AG09319 (cell line): ENCODE measurements at places on chromosomes 6 and 20.

DNA sequence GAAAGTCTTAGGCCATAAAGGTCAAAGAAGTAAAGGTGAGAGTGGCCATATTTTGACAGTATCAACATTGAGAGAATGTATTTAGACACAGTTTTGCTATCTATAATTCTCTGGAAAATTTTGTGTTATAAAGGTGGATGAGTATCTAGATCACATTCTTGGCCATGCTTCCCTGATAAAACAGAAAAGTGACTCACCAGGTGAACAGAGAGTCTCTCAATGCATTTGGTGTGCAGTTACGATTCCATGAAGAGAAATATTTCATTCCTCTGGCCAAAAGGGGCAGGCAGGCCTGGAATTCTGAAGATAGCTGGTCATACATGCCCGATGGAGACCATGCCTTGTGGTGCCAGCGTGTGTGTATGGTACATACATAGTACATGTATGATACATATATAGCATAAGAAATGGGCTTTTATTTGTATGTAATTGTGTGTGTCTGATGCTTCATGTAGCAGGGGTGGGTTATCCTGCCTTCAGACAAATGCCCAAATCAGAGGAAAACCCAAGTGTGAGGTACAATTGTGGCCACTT, 164.0 kb downstream of the SOBP start:
- no peak for DNase-seq

DNA sequence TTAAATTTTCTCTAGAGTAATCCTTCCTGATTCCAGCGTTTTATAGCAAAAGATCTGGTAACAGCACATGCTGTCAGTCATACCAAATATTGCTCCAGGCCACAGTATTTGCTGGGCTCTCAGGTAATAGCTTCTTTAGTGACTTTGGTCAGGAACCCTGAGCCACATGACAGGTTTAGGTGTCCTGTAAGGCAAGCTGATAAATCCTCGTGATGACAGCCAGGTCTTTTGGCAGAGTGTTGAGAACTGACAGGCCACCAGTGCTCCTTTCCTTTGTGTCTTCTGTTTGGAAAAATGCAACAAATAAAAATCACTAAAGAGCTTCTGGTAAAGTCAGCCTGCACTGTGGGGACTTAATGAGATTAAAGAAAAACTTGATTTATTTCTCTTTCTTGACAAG, 34.6 kb downstream of the PRDM13 start:
- no peak for DNase-seq

DNA sequence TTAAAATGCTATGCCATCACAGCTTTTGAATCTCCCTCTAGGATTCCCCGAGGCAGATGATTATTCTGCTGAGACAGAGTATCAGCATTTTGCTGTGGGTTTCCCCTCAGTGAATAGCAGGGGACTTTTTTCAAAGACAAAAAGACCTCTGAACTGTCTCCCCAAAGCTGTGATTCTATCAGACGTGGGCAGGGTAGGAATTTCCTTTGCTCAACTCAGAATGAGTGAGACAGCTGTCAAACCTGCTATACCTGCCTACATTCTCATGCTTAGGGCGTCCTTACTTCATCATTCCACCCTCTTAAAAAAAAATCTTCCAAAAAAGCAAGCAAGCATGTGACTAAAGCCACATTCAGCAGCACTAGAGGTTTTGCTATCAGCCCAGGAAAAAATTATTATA, 147.6 kb upstream of the FAM83B start:
- no peak for DNase-seq

- no peak for DNase-seq
Observed at GRCh38 chr20:17684077-17684888, 2.2 kb upstream of the RRBP1 start.

DNA sequence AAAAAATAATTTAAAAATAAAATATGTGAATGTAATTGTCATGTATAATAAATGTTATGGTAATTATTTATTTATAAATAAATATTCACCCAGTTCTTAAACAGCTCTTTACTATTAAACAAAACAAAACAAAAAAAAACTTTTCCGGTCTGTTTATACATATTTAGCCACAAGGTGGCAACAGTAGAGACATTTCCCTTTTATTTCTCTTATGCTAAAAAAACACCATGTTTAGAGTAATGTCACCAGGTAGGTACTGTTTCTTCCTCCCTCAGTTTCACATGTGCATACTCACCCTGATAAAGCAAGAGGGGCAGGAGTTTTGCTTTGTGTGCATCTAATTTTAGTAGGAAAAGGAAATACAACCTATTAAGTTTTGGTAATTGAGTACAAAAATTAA, 610.4 kb upstream of the IMPG1 start:
- DNase-seq, result no peak

DNA sequence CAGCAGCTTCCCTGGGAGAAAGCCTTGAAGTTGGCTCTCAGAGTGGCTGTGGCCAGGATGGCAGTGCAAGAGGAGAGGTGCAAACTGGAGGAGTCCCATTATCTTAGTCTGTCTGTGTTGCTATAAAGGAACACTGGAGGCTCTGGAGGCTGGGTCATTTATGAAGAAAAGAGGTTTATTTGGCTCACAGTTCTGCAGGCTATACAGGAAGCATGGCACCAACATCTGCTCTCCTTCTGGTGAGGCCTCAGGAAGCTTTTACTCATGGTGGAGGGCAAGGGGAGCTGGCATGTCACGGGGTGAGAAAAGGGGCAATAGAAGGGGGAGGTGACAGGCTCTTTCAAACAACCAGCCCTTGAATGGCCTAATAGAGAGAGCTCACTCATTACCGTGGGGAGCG, 47.1 kb downstream of the PSMG4 start:
- no peak for DNase-seq

GRCh38 chr6:105331927-105332326, 71.0 kb downstream of the PREP start:
- DNase-seq, result no peak

GRCh38 chr6:45483021-45483420, 105.3 kb upstream of the SUPT3H start:
- peak; percentile 92 for DNase-seq

- no peak for DNase-seq
Observed at GRCh38 chr6:71649915-71650314, 236.4 kb upstream of the RIMS1 start.

DNA sequence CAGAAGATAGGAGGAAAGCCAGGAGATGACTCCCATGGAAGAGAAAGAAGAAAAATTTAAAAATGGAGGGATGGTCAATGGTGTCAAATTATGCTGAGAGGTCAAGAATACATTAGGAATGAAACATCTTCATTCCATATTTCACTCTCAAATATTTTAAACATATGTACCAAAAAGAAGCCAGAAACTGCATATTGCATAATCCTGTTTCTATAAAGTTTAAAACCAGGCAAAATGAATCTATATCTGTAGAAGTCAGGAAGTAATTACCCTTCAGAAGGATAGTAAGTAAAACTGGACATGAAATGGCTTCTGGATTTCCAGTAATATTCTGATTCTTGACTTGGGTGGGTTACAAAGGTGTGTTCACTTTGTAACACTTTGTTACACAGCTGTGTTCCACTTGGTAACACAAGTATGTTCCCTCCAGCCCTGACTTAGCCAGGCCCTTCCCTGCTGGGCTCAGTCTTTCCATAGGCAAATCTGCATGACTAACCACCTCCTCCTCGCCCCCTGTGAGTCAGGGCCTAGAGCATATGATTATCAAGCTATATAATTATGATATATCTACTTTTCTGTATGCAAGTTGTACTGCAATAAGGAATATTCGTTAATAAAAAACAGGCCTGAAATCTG, 20.2 kb upstream of the C6orf141 start:
- no peak for DNase-seq

DNA sequence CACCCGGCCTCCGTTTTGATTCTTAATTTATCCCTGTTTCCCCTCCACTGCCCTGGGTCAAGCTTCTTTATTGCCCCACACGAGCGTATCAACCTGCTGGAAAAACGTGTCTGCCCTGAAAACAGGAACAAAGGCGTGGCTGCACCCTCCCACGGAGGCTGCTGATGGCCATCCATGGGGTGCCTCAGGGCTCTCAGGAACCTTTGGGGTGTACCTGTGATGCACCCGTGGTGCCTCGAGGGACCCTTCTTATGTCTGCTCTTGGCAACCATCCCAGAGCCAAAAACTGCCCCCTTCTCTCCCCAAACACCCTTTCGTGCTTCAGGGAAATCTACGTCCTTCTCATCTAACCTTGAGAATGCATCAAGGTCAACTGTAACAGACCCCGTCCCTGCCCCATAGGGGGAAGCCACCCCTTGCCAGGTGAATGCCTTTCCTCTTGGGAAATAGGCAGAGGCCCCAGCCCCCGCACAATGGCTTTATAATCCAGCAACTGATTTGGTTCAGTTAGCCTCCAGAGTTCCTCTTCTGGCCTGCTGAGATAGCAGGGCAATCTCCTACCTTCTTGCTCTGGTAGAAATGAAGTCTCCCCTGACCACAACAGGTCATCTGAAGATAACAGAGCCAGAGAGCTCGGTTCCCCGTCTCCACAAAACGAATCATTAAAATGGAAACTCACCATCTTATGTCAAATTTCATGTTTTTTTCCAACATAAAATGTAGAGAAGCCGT, 29.4 kb downstream of the PSMG4 start:
- no peak for DNase-seq

DNA sequence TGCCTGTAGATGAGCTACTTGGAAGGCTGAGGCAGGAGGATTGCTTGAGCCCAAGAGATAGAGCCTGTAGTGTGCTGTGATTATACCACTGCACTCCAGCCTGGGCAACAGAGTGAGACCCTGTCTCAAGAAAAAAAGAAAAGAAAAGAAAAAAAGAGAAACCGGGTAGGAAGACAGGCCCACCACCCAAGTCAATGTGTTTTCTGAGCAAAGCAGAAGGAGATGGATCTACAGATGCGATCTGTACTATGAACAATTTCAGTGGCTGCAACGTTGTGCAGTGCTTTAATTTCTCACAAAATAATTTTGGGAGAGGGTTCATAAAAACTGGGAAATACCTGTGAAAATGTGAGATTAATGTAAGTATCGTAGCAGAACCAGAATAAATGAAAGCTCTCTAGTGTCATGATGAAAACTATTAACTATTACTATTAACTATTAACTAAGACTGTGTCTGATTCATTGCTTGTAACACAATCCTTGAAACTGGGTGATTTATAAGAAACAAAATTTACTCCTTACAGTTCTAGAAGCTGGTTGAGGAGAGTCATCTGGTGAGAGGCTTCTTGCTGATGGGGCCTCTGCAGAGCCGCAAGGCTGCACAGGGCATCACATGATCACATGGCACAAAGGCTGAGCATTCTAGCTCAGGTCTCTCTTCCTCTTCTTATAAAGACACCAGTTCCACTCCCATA, 233.1 kb upstream of the ZNF217 start:
- no peak for DNase-seq

GRCh38 chr6:100803264-100804045, 77.7 kb downstream of the ASCC3 start:
- no peak for DNase-seq

DNA sequence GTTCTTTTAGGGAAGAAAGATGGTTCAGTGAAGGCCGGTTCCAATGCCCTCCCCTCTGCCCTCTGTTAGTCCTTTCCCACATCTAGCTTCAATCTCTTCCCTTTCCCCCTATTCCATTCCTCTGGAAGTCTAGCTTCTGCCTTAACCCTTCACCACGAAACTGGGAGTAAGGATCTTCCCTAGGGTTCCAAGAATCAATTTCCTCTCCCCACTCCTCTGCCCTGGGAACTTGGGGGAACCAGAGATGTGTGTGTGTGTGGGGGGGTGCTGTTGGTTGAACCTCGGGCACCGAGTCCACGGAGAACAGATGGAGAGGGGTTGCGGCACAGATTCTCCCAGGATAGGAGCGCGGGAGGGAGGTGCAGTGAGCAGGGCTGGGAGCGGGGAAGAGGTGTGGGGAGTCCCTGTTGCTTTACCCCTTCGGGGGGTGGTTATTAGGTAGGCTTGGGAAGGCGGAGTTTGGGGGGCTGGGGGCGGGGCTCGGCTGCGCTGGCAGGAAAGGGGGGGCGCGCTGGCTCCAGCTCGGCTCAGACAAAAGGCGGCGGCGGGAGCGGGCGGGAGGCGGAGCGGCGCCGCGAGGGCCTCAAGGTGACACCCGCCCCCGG, at the start of gene TMEM151B:
TMEM151B (plus strand) TSS at position 530 of the 605 bp plus-strand sequence. CDS start 293 bp downstream, outside the sequence.
- no peak for DNase-seq

GRCh38 chr20:9068841-9069663, at the start of gene PLCB4:
PLCB4 (plus strand) TSS chr20:9069087; CDS start chr20:9307815, 238,728 bp downstream.
- DNase-seq, result no peak

- DNase-seq, result no peak
Observed at GRCh38 chr6:70379473-70380013, 33.8 kb upstream of the FAM135A start.

GRCh38 chr20:43567477-43567876, 8.7 kb downstream of the SGK2 start:
- no peak for DNase-seq

DNA sequence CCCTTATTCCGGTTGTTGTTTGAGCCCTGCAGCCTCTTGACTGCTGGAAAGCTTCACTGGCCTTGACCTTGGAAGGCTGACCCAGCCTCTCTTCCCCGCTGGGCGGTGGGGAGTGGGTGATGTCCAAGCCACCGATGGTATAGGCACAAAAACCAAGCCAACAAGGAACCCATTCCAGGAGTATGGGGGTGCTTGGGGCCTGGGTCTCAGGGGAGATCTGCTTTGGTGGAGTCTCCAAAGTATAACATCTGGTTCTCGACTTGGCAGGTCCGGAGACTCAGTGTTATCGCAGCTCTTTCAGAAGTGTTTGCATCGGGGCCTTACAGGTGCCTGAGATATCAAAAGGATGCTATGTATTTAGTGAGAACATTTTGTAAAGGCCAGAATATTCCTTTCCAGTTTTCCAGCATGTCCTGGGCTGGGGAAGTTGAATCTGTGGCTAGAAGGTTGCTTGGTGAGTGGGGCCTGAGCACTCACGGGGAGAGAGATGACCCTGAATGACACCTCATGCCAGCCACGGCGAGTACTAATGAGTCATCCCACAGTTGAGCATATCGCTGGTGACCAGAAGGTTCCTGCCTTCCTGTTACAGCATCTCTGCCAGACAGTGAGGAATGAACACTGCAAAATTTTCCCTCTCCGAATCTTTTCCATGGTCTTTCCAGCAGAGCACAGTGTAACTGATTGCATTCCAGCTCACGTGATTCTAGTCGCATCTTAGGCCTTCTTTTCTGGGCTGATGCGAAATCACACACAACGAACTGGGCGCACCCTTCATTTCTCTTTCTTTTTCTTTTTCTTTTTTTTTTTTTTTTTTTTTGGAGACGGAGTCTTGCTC, 133.9 kb downstream of the ZDHHC14 start:
- DNase-seq, result peak; percentile 23

- DNase-seq, result no peak
Observed at GRCh38 chr6:9428421-9429172, 986.3 kb downstream of the TFAP2A start.

DNA sequence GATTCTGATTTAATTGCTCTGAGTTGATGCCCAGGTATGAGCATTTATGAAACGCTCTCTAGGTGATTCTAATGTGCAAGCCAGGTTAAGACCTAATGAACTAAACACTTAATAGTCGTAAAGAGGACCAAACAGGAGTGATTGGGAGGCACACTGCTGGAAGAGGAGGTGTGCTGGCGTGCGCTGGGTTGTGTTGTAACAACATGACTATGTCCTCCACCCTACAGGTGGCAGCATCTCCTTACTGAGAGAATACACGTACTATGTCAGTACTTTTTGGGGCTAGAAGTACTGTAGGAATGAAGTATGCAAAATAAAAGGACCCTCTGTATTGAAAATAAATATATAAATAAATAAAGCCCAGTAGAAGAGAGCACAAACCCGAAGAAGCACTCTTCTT, 11.9 kb downstream of the C6orf89 start:
- no peak for DNase-seq
